ENCODE measurements at places on chromosomes 12 and 14. TPM values are rescaled to one million over a fixed set of nuclear protein-coding genes. Genes with fewer than 3 reads are reported as not detected.

KRT73 gene
- under 0.01 TPM for total RNA-seq

RERG gene
- total RNA-seq, result 4.7 TPM

PLCZ1 gene
- total RNA-seq, result not detected

FBLN5 gene
- total RNA-seq, result 24.5 TPM

KCNC2 gene
- 0.52 TPM for total RNA-seq

COX8C gene
- total RNA-seq, result not detected

MMP14 gene
- total RNA-seq, result 96.0 TPM

DDX51 gene
- total RNA-seq, result 8.4 TPM

ENDOU gene
- total RNA-seq, result 1.0 TPM

RNU4-1 gene
- under 0.01 TPM for total RNA-seq

UNC79 gene
- under 0.01 TPM for total RNA-seq

TMEM253 gene
- total RNA-seq, result not detected

MAP3K9 gene
- under 0.01 TPM for total RNA-seq

SMCO2 gene
- total RNA-seq, result not detected

ASCL1 gene
- total RNA-seq, result not detected

RAPGEF3 gene
- 8.4 TPM for total RNA-seq

RAD9B gene
- total RNA-seq, result 1.6 TPM

GPR84 gene
- total RNA-seq, result not detected

PTPRO gene
- 2.1 TPM for total RNA-seq

SLCO1C1 gene
- total RNA-seq, result not detected

CD4 gene
- total RNA-seq, result 6.8 TPM

TAS2R14 gene
- total RNA-seq, result 6.8 TPM

DPPA3 gene
- total RNA-seq, result not detected

TAS2R31 gene
- total RNA-seq, result 8.9 TPM

FOXG1 gene
- not detected for total RNA-seq

CISTR gene
- total RNA-seq, result not detected

GDF3 gene
- 1.0 TPM for total RNA-seq

ITGB7 gene
- 1.6 TPM for total RNA-seq

RNASE3 gene
- not detected for total RNA-seq

CD163 gene
- total RNA-seq, result 23.0 TPM

NUBPL gene
- total RNA-seq, result 11.0 TPM

HOXC4 gene
- 1.0 TPM for total RNA-seq

HCAR3 gene
- not detected for total RNA-seq

CGRRF1 gene
- total RNA-seq, result 20.4 TPM

BLOC1S1 gene
- total RNA-seq, result 42.3 TPM

MGAT4C gene
- total RNA-seq, result 1.0 TPM

All from skeletal muscle tissue (tissue), 5 donors.